ENCODE measurements at places on chromosomes 3 and 15.

DNA sequence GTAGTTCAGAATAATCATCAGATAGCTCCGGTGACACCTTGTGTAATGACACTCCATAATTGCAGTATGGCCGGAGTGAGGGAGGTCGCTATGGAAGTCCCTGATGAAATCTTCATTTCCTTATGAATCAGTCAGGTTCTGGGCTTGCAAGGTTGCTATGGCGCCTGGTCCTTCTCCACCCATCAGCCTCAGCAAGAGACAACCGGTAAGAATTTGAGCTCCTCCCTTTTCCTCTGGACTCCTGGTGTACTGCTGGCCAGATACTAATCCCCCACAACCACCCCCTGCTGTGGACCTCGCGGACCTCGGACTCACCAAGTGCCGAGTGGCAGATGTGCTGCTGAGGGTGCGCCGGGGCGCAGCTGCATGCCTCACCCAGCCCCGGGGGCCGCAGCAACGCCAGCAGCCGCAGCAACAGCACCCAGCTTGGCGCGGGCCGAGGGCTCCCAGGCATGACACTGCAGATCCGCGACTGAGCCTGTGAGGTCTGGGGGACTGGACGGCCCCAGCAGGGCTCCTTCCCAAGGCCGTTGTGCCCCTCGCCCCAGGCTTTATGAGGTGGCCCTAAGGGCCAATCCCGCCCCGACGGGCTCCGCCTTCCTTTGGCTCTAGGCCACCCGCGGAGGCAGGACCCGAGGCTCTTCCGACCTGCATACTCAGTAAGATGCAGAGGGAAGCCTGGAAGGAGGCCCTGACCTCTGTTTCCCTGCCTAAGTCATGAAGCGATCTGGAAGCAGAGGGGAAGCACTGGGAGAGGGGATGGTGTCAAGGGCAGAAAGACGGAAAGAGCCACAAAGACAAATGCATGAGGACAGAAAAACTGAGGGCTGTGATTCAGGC, at the start of gene TIMP4:
Gene TIMP4 (minus strand): TSS at position 526 of the 840 bp plus-strand sequence. CDS start 72 bp downstream, at position 454.
- no peak for DNase-seq

GRCh38 chr15:67201136-67201535, 53.3 kb downstream of the AAGAB start:
- DNase-seq, result no peak

- no peak for DNase-seq
Measured at GRCh38 chr3:43348852-43349574, 62.7 kb downstream of the SNRK start.

GRCh38 chr15:31525185-31525695, 198.6 kb downstream of the KLF13 start:
- no peak for DNase-seq

- DNase-seq, result no peak
Measured at GRCh38 chr15:22253676-22254408, 173.5 kb downstream of the OR4M2 start.

Measured in activated T-helper 1 cell treated with Interleukin-2 at 50 U/mL for 16 hours (primary cell).